COR-L47 (cell line): ENCODE measurements at places on chromosomes 6 and 20.

- DNase-seq: no peak
Measured at GRCh38 chr6:27678469-27678868, 205.6 kb upstream of the ZNF184 start.

DNA sequence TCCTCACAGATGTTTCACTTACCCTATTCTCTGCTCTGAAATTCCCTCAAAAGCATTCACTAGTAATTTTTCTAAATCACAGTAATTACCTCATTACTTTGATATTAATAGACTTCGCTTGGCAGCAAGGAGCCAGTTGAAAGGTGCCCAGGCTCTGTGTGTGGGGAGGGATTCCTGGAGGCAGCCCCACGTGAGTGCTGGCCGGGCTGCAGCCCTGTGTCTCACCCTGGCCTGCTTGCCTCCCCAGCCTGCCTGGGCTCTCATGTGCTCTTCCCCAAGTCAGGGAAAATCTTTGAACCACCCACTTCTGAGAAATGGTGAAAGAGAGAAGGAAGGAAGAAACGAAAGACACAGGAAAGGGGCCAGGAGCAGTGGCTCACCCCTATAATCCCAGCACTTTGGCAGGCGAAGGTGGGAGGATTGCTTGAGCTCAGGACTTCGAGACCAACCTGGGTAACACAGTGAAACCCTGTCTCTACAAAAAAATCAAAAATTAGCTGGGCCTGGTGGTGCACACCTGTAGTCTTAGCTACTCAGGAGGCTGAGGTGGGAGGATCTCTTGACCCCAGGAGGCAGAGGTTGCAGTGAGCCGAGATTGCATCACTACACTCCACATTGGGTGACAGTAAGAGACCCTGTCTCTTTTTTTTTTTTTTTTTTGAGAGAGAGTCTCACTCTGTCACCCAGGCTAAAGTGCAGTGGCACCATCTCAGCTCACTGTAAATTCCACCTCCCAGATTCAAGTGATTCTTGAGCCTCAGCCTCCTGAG is 20.0 kb upstream of the SNTA1 start:
- DNase-seq: no peak

GRCh38 chr6:110864824-110865223 is 9.8 kb upstream of the AMD1 start:
- DNase-seq: no peak

DNA sequence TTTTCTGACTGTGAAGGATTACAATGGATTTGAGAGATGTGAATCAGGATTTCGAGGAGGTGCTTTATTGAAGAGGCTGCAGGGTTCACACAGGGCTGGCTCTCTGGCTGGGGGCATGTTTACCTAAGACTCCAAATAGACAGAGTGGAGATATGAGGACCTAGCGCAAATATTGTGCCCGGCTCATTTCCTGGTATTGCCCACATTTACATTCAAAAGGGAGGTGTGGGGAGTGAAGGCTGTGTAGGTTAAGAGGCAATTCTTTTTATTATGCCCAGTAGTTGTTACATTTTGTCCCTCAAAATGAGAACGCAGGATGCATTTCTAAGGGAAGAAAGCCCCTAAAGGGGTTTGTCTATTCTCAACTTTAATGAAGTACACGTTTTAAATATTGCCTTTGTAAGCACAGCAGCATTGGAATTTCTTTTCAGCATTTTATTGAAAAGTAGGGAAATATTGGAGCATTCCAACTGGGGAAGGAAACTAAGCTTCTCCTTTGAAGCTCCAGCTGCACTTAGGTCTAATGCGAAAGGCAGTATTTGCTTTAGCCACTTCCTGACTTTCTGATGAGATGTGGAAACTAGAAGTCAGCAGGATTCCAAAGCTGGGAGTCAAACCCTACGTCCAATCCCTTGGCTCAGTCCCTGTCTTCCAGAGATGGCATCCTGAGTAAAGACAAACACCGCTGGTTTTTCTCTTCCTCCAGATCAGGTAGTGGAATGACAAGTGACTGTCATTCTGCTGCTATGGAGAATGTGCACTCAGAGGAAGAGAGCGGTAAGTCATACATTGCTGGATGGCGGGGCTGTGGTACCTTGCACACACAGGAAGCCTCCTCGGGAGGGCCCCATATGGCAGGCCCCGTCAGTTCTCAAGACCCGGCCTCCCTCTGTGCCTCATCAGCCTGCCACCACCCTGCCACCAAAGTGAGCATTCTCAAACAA is 70.7 kb downstream of the MYB start:
- DNase-seq: no peak

GRCh38 chr6:139159016-139159415 is 24.1 kb downstream of the HECA start:
- DNase-seq: no peak

- DNase-seq: no peak
Measured at GRCh38 chr6:107185391-107185970, 70.2 kb upstream of the BEND3 start.

DNA sequence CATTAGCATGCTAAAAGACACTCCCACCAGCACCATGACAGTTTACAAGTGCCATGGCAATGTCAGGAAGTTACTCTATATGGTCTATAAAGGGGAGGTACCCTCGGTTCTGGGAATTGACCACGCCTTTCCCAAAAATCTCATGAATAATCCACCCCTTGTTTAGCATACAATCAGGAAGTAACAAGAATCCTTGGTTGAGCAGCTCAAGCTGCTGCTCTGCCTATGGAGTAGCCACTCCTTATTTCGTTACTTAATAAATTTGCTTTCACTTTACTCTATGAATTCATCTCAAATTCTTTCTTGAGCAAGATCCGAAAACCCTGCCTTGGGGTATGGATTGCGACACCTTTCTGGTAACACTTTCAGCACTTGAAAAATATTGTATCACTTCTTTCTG is 243.0 kb downstream of the BMP2 start:
- no peak for DNase-seq

GRCh38 chr20:40639676-40640355 is 49.2 kb downstream of the MAFB start:
- no peak for DNase-seq

GRCh38 chr6:20472748-20473147 is 61.5 kb upstream of the CDKAL1 start:
- no peak for DNase-seq

GRCh38 chr6:81788748-81789147 is 36.3 kb upstream of the TENT5A start:
- DNase-seq: no peak

DNA sequence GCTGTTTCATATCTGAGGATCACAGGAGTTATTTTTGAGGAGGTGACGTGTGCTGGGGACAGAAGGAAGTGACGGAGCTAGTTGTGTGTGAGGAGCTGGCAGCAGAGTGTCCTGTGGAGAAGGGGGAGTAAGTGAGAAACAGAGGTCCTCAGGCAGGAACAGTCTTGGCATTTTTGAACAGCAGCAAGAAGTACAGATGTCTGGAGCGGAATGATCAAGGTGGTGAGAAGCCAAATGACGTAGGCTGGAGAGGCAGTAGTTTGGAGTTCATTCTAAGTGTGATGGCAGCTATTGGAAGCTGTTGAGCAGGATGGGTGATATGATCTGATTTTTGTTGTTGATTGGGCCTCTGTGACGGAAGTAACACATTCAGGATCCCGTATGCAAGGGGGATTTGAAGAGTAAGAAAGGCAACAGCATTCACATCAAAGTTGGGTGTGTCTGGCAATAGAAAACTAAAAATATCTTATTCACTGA is 52.3 kb downstream of the SOBP start:
- DNase-seq: no peak

- DNase-seq: no peak
Measured at GRCh38 chr6:150418827-150419594, 50.2 kb downstream of the IYD start.

GRCh38 chr20:2902291-2902690 is 29.0 kb downstream of the PTPRA start:
- DNase-seq: no peak

DNA sequence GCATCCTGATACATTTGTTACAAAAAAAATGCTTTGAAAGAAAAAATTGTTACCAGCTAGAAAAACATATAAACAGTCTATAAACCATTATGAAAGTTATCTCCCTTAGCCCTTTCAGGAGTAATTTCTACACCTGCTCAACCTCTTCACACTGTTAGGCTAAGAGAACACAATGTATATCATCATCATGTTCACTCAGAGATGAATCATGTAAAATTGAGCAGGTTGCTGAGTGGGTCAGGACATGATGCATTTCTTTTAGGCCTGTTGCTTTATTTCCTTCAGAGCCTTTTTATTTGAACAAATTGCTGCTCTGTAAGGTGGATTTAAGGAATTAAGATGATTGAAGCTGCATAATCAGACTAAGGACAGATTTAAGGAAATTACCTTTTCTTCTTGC is 531.3 kb upstream of the MAN1A1 start:
- no peak for DNase-seq

GRCh38 chr6:94272327-94272726 is 853.0 kb upstream of the EPHA7 start:
- DNase-seq: no peak

DNA sequence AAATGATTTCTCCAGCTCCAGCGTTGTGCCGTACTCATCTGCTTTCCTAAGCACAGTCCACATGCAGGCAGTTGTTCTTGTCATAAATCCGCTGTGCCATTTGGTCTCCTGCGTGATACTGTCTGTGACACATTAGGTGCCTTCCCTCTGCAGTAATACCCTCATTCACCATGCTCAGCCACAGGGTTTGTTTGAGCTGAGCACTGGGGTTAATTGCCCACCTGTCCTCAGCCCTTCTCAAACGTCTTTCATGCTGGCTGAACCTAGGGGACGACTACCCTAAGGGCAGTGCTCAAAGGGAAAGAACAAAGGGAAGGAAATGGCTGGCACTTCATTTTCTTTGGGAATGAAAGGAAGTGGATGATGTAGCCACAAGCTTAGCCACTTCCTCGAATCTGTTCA is 64.2 kb upstream of the MYLIP start:
- peak; percentile 65 for DNase-seq

DNA sequence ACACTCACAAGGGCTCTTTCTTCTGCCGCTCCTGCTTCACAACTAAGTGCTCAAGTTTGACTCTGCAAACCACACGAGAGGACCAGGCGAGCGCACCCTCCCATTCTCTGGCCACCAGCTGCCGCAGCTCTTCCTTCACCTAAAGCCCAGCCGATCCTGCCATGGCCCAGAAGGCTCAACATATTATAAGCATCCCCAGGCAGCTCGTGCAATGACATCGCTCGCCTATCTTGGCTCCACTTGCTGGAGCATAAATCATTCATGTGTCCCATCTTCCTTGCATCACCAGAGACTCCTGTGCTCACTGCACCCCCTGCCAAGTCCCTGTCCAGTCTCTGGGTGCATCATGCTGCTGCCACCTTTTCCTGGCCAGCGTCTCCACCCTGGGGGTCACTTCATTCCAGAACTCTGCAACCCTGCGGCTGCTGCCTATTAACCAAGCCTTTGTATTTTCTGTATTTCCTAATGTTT is 59.0 kb downstream of the PSMG4 start:
- no peak for DNase-seq

DNA sequence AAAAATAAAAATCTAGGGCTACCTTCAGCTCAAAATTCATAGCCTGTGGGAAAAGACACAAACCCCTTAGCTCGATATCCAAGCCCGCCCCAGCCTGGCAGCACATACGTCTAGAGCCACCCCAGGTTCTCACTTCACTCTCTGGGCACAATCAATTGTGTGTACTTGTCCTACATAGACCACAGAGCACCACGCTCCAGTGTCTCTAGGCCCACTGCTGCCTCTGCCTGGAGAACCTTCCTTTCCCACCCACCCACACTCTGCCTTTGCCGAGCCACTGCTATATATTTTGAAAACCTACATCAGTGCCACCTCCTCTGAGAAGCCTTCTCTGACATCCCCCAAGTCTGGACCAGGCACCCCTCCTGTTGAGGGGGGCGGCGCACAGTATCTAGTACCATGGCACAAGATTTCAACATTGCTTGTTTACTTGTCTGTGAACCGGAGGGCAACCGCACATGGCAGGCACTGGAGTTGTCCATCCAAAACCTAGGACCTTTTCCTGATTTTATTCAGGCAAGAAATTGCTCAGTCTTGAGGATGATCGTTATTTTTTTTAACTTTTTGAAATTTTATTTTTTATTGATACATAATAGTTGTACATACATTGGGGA is 141.5 kb downstream of the UNC5CL start:
- DNase-seq: no peak

GRCh38 chr6:50925981-50926380 is 107.3 kb downstream of the TFAP2B start:
- no peak for DNase-seq

DNA sequence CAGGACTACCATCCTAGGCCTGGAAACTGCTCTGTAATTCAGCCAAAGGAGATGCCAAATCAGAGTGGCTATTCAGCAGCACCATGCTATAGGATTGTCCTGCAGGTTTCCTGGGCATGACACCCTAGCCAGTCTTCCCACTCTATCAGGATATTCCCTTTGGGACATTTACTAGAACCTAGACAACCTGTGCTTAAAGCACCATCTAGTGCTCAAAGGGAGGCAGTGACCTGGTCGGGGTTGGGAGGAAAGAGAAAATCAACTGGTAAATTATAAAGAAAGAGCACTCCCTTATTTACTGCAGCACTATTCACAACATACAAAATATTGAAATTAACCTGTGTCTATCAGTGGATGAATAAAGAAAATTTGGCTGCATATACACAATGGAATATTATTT is 67.2 kb upstream of the SMLR1 start:
- DNase-seq: no peak

DNA sequence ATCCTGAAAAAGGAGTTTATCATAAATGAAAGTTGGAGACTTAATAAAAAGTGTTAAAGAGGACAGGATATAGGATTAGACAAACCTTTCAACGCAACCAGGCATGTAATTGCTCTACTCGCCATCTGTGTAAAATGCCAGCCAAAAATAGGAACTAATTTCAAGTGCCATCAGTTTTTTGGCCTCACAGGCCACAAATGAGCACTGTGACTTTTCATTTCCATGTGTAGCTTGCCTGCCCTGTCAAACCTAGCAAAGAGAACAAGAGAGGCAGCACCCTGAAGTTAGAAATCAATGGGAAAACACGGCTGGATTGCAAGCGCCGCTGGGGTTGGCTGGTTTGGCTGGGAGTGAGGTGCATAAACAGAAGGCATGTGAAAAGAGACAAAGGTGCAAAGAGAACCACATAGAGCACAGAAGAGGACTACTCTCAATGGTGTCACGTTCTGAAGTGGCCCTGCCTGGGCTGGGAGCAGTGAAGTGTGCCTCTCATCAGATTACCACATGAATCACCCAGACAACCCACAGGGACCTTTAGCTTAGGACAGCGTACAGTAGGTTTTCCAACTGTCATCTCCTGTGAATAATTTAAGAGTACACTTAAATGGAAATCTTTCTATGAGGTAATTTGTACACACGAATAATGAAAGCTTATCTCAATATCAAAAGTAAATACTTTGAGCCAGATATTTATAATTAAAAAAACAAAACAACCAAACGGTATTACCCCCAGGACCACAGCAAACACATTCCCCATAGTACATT is 78.0 kb upstream of the NHSL1 start:
- DNase-seq: peak; percentile 15

- no peak for DNase-seq
Measured at GRCh38 chr6:99099243-99099642, 151.5 kb upstream of the FBXL4 start.
